Neural progenitor cell (in vitro differentiated cells): ENCODE measurements at places on chromosomes 11 and 22. TPM values are rescaled to one million over a fixed set of nuclear protein-coding genes. Genes with fewer than 3 reads are reported as not detected.

DNA sequence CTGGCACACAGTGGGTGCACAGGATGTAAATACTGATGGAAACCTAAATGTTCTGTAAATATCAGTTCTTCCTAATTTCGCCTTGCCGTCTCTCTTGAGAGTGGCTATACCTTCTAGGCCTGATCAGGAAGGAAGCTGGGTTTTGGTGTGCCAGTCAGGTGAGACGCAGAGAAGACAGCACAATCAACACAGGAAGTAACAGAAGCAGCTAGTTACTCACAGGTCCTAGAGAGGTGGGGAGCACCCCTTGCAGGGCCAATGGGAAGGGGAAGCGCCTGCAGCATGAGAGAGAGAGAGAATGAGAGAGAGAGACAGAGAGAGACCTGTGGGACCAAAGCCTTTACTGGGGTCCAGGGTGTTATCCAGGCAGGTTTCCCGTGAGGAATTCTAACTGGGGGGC is 80.8 kb downstream of the FBLN1 start:
- no peaks in the 10 kb centered on the region for H3K36me3 ChIP-seq
- H3K4me3 ChIP-seq, result no peak overlapping the region
- no peak for DNase-seq
- H3K27ac ChIP-seq, result no peak overlapping the region
- no peaks in the 10 kb centered on the region for H3K27me3 ChIP-seq

DNA sequence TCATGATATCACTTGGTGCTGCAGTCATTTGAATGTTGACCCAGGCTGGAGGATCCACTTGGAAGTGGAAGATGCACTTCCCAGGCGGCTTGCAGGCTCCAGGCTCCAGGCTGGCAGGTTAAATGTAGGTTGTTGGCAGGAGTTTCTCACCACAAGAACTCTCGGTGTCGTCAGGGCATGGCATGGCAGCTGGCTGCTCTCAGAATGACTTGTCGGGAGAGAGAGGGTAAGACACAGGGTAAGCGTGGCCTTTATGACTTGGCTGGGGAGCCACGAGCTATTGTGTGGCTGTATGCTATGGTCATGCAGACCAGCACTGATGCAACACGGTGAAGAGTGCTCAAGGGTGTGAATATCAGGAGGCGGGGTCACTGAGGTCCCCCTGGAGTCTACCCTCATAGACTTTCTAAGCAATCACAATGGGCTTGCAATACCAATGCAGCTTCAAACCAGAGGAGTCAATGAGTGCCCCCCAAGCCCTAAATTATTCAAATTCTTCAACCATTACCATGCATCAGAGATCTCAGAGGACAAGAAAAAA is 1027.7 kb downstream of the OPCML start:
- H3K36me3 ChIP-seq, result no peaks in the 10 kb centered on the region
- H3K27me3 ChIP-seq, result no peaks in the 10 kb centered on the region
- H3K27ac ChIP-seq, result no peak overlapping the region
- peaks cover 22% of the 10 kb centered on the region for H3K4me1 ChIP-seq

FLRT1 gene
- total RNA-seq, result 0.11 and 0.12 TPM in 2 replicates

MS4A6E gene
- not detected in 2 replicates for total RNA-seq

- no peak overlapping the region for H3K27ac ChIP-seq
- H3K4me1 ChIP-seq, result peaks cover 3% of the 10 kb centered on the region
- no peak for DNase-seq
- peaks cover 11% of the 10 kb centered on the region for H3K27me3 ChIP-seq
These were observed 1.5 kb downstream of the MAPK8IP1 start for GRCh38 chr11:45886816-45887520.

DNA sequence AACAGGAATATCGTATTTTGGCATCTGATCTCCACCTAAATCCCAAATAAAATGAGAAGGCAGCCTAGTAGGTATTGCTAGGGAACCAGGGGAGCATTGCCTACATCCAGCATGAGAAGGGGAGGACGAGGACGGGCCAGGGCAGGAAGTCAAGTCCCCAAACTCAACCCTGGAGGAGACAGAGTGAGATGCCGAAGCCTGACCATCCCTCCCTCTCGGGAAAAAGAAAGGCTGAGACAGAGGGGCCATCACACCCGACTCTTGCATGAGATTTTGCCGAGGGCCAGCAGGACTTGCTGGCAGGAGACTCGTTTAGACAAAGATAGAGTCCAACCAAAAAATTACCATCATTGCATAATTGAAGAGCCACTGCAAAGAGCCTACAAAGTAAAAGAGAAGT is 50.2 kb upstream of the SPATA19 start:
- H3K4me1 ChIP-seq, result peaks cover 19% of the 10 kb centered on the region
- H3K27me3 ChIP-seq, result no peaks in the 10 kb centered on the region
- no peak overlapping the region for H3K27ac ChIP-seq
- H3K36me3 ChIP-seq, result no peaks in the 10 kb centered on the region
- H3K4me3 ChIP-seq, result no peak overlapping the region
